ENCODE measurements at places on chromosomes 6 and 20.

GRCh38 chr6:89118931-89119330, 1.1 kb upstream of the SRSF12 start:
- no peak for DNase-seq

GRCh38 chr20:62674370-62674769, 32.1 kb downstream of the SLCO4A1 start:
- no peak for DNase-seq

DNA sequence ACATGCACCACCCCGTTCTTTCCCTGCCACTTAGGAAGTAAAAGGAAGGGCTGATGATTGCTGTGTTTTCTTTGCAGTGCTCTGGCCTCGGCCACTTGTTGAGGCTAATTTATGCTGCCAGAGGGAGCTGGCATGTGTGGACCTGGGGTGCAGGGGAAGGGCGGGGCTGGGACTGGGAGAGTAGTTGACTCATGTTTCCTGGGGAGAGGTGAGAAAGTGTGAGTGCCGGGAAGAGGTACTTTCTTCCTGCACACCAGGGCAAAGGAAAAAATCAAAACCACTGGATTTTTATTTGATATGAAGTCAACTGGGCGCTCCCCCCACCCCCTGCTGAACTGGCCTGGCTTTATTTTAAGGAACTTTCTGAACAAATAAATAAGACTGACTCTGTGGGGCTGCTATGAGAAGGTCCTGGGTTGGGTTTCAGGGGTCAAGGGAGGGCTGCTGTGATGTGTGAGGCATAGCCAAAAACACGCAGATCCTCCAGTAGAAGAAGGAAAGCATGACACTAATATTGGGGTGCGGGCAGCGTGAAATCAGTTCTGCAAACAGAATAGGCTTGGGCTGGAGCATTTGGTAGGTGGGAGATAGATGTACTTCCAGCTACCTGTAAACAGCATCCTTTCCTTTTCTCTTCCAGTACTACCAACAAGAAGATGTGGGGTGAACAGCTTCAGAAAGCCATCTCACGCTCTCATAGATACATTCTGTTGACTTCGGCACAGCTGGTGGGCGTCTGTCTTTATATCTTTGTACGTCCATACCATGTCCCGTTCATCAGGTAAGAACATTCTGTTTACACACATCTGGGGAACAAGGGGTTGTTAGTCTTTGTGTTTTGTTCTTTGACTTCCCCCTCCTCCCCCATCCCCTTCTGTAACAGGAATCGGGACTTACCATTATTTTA, 87.5 kb downstream of the SYNJ2 start:
- DNase-seq = peak; percentile 26

- DNase-seq = peak; percentile 91
Observed at GRCh38 chr6:157760589-157761330, 62.3 kb upstream of the SNX9 start.

GRCh38 chr6:18632670-18633410, 245.7 kb downstream of the RNF144B start:
- peak; percentile 2 for DNase-seq

Measured in fibroblast of skin of scalp (primary cell).